NCI-H1092 (cell line): ENCODE measurements at places on chromosomes 2 and 18.
A peak's percentile ranks its signal among the peaks of the same experiment; 100 is the strongest.

DNA sequence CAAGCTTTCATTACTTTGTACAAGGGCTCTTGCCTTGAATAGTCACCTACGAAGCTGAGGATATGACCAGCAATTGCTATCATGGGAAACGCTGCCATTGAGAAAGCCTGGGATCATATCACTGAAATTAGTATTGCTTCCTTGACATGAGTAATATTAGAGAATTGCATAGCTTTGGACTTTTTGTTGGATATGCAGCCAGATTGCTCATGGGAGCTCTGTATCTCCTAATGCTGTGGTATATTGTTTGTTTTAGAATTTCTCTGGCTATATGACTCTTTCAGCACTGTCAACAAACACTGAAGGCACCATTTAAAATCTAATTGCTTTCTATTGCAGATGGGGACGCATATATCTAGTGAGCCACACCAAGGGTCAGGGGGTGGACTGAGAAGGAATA lies 80.0 kb upstream of the WDSUB1 start:
- DNase-seq = no peak

DNA sequence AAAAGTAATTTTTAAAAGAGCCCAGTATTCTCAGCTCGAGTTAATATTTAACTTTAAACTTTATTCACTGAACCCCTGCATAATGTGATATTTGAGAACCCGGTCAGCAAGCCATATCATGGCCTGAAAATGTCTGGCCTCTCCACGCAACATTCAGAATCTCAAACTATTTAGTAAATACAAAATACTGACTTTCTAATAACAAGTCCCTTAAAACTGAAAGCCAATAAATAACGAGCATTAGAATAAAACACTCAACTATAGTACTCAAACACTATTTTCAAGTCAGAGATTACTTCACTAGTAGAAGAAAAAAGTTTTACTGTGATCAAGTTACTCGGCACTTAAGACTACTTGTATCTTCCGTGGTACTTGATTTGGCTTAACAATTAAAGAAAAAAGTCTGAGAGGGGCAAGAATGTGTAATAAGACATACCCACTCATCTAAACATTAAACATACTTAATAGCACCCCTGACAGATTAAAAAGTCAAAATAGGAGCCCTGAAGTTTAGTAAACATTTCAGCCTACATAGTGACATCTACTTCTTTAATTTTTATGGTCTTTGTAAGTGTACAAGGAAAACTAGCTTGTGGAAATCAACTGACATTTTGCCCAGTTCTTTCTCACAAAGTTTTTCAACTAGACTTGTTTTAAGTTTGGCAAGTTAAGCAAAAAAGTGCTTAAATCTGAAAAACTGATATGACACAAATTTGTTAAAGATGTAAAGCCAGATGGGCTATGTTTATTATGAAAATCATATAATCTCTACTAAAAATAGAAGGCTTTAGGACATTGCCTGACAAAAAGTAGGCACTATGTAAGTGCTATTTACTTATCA lies 38.2 kb downstream of the RTN4 start:
- DNase-seq = no peak

DNA sequence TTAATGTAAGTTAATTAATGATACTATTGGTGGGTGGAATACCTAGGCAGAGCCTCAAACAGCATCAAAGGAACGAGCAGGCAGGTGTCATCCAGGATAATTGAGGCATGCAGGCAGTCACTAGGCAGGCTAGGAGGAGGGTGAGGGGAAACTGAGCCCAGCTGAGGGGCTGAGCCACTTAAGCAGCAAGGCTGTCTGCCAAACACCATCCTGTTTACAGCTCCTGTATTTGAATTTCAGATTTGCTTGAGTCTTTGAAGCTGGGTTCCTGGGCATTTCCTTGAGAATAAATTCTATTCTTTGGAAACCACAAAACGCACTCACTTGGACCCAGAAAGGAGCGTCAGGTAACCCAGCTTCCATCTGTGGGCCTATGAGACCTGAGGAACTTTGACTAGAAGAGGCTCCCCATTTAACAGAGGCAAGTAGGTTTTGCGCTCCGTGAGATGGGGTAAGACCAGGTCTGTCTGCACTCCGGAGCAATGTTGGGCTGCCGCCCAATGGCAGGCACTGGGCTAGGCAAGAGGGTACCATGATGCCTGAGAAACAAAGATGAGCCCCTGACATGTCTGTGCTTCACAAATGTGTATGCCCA lies 2.0 kb downstream of the EDAR start:
- DNase-seq = no peak

DNA sequence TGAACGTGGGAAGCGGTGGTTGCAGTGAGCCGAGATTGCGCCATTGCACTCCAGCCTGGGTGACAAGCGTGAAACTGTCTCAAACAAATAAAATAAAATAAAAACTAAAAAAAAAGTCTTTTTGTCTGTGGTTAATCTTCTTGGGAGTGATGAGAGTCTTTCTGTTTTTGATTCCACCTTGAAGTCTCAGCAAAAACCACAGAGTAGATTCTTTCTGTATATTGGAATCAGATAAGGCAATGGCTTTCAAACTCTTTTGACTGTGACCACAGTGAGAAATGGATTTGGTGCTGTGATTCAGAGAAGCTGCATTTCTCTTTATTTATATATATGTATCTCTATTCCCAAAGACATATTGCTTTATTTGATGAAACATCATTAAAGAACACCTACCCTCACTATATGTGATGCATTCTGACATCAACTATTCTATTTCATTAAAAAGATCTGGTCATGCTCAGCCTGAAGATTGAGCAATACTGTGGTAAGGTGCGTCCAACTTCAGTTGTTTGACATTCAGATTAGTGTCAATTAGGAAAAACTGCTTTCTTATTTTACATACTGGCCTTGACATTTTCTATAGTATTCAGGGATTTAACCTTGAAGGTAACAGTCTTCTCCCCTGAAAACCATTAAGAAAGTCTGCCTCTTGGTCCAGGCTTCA lies 15.6 kb downstream of the HRH4 start:
- DNase-seq = no peak

DNA sequence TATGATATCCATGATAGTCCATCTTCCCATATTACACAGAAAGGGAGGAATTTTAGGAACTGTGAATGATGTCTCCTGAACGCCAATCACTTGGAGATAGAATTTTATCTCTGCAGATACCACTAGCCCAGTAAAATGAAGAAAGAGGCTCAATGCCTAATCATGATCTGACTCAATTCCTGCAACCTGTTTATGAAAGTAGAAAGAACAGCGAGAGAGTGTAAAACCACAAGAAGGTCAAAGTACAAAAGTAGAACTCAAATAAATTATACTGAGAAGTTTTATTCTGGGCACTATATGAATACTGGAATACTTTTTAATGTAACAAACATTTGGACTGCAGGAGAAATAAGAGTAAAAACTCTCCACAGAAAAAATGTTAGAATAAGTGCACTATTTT lies 892.1 kb upstream of the DDX18 start:
- no peak for DNase-seq

DNA sequence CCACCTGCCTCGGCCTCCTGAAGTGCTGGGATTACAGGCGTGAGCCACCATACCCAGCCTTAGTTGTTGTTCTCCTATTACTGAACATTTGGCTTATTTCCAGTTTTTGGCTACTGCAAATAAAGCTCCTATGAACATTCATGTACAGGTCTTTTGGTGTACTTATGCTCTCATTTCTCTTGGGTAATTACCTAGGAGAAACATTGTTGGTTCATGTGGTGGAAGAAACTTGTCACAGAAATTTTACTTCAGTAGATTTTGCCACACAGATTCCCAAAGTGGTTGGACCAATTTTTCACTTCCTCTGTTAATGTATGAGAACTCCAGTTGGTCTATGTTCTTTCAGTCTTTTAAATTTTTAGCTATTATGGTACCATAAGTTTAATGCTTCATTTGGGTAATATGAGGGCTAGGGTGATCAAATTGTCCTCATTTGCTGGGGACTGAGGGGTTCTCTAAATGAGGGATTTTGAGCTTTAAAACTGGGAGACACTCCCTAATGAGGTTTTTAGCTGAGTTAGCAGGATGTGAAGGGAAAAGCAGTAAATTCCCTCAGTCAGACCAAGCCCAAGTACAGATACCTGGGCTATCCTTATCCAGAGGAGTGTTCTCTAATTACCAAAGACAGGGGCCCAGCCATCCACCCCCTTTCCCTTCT lies 33.9 kb downstream of the MTA3 start:
- peak; percentile 12 for DNase-seq

DNA sequence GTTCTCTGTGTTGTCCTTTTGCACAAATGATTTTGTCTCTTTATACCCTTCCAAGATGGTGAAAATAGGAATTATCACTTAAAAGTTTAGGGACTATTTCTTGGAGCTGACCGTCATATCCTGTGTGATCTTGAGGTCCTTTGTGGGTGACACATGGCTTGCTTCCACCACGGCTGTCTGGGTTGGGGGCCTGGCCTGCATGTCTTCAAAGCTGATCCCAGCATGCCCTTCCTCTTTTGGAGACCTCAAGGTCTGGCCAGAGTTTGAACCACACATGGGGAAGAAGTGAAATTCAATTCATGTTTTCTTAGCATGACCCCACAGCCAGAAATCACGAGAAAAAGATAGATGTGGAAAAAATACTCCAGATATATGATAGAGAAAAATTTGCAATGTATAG lies 14.0 kb downstream of the SFTPB start:
- no peak for DNase-seq

- DNase-seq = no peak
Observed at GRCh38 chr2:165618806-165619205, 149.3 kb downstream of the CSRNP3 start.

GRCh38 chr18:57904535-57904934 lies 101.4 kb upstream of the ATP8B1 start:
- no peak for DNase-seq

DNA sequence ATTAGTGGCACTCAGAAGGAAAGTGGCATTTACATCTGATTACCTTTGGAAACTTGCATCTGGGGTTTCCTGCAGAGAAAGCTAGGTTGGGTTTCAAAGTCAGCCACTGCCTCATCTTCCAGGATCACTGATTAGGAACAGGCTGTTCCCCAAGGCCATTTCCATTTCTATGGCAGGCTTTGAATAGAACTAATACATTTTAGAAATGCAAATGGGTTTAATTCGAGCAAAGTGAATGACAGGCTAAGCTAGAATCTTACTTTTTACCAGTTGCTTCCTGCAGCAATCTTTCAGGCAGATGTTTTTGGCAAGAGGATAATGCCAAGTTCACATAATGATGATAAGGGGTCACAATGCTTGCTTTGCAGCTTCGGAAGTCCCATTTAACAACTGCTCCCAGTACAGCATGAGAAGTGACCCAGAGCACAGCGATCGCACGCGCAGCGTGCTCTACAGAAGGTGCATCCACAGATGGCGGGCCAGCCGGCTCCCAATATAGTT lies 336.7 kb downstream of the LPIN1 start:
- DNase-seq = no peak

GRCh38 chr2:241191081-241191480 lies 2.6 kb downstream of the ANO7 start:
- no peak for DNase-seq

- DNase-seq = no peak
Observed at GRCh38 chr2:8691859-8692437, 10.1 kb downstream of the ID2 start.

- no peak for DNase-seq
Observed at GRCh38 chr2:75844651-75845050, 133.9 kb upstream of the GCFC2 start.
